ENCODE measurements at places on chromosomes 5 and 9. TPM values are rescaled to one million over a fixed set of nuclear protein-coding genes. Genes with fewer than 3 reads are reported as not detected.
A peak's percentile ranks its signal among the peaks of the same experiment; 100 is the strongest.

Gene CDK9
- 82.8 TPM for total RNA-seq

DNA sequence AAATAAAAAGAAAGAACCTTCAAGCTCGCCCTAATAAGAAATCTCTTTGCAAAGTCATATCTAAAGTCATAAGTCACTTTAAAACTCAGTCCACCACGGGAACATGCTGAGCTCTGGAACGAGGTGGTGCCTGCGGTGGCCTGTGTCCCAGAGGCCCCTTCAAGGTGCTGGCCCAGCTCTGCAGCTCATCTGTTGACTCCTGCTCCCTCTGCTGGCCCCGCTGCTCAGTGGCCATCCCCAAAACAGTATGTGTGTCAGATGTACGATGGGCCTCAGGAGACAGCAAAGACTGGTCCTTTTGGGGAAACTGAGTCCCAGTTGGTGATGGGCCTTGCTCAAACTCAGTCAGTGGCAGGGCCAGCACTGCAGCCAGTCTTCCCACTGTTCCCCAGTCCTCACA is 22.8 kb upstream of the FOXB2 start:
- no peaks in the 10 kb centered on the region for H3K36me3 ChIP-seq
- H3K27me3 ChIP-seq: peaks cover 3% of the 10 kb centered on the region
- no peak overlapping the region for H3K4me3 ChIP-seq
- H3K27ac ChIP-seq: no peak overlapping the region
- no peaks in the 10 kb centered on the region for H3K4me1 ChIP-seq
- no peak for ATAC-seq

GRCh38 chr5:5164163-5164562 is 24.0 kb downstream of the ADAMTS16 start:
- H3K4me3 ChIP-seq: no peak overlapping the region
- peaks cover 3% of the 10 kb centered on the region for H3K27me3 ChIP-seq

GRCh38 chr5:96595300-96596090 is 66.7 kb upstream of the CAST start:
- H3K27ac ChIP-seq: peak overlapping the region; percentile 5
- ATAC-seq: no peak

DNA sequence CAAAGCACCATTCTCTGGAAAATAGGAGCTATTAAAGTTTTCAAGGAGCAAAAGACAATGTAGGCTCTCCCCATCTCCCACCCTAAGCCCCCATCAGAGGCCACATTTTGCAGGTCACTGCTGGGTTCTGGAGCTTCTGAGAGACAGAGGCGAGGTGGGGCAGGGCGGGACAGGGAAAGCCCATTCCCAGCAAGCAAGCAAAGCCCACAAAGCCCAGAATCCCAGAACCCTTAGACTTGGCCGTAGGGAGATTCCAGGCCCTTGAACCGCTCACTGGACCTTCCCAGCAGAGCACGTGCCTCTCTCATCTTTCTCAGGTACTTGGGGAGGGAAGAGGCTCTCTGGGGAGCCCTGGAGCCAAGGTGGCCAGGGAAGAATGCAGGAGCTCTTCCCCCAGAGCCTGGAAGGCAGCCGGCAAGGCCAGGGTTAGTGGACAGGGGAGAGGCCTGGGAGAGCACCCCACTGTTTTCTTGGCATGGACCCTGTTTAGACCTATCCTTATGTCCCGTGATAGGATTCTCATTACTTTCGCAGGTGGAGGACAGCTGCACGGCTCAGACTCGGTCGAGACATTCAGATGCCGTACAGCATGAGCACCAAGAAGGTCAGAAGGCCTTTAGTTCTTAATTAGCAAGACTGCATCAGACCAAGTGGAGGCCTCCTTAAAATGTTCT is 52.4 kb downstream of the ZNF354C start:
- no peaks in the 10 kb centered on the region for H3K27me3 ChIP-seq
- no peak overlapping the region for H3K4me3 ChIP-seq
- no peak for ATAC-seq
- no peak overlapping the region for H3K27ac ChIP-seq
- no peaks in the 10 kb centered on the region for H3K4me1 ChIP-seq

DNA sequence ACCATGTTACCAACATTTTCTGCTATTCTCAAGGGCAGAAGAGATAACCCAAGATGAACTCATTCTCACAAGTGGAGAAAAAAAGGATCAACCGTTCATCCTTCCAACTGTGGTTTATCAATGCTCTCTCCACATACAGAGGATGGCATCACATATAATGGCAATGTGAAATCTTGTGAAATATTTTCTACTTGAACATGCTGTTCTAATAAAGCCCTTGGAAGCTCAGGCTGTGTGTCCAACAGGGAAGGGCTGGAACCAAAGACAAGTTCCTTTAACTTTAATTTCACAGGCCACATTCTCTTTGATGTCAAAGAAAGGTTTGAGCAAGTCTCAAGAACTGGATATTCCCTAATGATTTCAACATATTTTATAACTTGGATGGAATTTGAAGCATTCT is 230.5 kb downstream of the SPOCK1 start:
- no peak overlapping the region for H3K4me3 ChIP-seq
- H3K27ac ChIP-seq: no peak overlapping the region
- H3K27me3 ChIP-seq: peaks cover 4% of the 10 kb centered on the region
- H3K36me3 ChIP-seq: no peaks in the 10 kb centered on the region

DNA sequence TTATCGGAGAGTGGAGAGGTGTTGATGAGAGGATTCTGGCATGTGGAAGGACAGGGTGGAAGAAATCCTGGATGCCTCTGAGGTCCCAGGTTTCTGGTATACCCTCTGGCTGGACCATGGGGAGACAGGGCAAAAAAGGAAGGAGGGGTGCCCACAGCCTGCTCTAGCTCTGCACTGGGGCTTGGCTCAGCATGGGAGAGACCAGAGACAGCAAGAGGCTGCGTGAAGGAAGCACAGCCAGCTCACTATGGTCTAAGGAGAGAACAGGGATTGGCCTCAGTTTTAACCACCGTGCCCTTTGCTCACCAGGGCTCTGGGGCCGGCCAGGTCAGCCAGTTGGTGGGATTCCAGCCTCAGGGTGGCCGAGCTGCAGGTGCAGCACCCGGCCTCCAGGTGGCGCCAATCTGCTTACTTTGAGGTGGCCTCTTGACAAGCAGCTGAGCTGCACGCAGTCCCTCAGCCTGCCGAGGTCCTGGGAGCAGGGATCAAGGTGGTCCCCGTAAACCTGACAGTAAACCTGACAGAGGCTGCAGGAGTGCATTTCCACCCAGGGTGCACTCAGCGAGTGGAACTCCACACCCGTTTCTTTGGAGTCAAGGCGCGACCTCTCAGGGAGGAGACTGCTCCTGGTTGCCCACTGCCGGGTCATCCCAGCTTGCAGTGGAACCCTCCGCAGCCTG is 25.0 kb upstream of the SPTLC1 start:
- H3K36me3 ChIP-seq: no peaks in the 10 kb centered on the region
- H3K4me3 ChIP-seq: peak overlapping the region; percentile 70
- peaks cover 20% of the 10 kb centered on the region for H3K27me3 ChIP-seq
- peak; percentile 68 for ATAC-seq
- H3K27ac ChIP-seq: no peak overlapping the region

DNA sequence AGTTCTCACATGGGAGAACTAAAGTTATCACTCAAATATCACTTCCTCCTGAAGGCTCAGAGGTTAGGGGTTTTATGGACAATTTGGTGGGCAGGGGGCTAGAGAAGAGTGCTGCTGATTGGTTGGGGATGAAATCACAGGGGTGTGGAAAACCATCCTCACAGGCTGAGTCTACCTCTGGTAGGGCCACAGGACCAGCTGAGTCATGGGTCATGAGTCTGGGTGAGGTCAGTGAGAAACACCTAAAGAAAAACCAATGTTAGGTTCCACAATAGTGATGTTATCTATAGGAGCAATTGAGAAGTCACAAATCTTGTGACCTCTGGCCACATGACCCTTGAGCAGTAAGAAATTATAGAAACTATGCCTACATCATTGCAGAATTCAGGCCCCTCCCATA is 203.3 kb upstream of the TARS1 start:
- no peaks in the 10 kb centered on the region for H3K27me3 ChIP-seq
- ATAC-seq: peak; percentile 61
- H3K36me3 ChIP-seq: no peaks in the 10 kb centered on the region
- H3K27ac ChIP-seq: no peak overlapping the region
- no peaks in the 10 kb centered on the region for H3K4me1 ChIP-seq

DNA sequence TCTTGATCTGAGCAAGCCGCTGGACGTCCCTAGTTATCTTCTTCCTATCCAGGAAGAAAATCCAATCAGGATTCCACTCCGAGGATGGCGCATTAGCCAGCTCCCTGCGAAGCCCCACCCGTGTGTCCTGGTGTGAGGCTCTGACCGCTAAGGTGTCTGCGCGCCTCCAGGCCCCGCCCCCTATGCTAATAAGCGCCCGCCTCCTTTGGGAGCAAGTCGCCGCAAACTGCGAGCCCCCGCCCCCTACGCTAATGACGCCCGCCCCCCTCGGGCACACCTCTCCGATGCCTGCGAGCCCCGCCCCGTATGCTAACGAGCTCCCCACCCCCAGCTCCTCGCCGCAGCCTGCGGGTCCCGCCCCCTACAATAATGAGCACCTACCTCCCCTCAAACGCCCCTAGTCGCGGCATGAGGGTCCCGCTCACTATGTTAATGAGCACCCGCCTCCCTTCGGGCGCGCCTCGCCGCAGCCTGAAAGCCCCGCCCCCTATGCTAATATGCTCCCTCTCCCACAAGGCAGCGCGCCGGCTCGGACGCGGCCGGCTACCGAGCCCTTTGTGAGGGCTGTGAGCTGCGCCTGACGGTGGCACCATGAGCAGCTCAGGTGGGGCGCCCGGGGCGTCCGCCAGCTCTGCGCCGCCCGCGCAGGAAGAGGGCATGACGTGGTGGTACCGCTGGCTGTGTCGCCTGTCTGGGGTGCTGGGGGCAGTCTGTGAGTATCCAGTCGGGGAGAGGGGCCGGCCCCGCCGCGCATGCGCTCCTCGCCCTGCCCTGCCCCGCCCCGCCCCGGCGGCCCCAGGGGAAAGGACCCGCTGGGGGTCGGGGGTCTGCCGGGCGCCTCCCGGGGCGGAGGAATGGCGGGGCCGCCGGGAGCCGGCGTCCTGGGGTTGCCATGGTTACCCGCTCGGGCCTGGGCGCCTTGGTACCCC is at the start of gene CACFD1:
Gene CACFD1 (plus strand): TSS at position 503 of the 929 bp plus-strand sequence. CDS start 89 bp downstream, at position 592.
- H3K4me1 ChIP-seq: no peaks in the 10 kb centered on the region
- peak; percentile 91 for ATAC-seq
- H3K27ac ChIP-seq: peak within 1 kb of the TSS; percentile 72
- H3K36me3 ChIP-seq: no peaks in the 10 kb centered on the region
- no peaks in the 10 kb centered on the region for H3K27me3 ChIP-seq

Gene CDO1
- not detected for total RNA-seq

DNA sequence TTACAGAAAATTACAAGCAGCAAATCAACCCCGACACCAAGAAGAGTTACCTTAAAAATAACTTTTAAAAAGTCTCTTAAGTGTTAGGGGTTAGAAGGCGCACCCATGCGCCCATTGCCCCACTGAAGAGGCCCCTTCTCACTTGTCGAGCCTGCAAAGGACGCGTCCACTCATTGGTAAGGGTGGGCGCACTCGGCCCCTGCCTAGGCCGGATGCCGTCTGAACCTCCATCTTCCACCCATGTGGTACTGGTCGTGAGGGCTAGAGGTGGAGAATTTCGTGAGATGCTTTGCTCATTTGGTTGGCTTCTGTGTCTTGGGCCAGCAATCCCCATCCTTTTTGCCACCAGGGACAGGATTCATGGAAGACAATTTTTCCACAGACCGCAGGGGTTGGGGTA is 27.5 kb upstream of the LRRC14B start:
- ATAC-seq: no peak
